Karpas-422 (cell line): ENCODE measurements at places on chromosomes 2 and 18.
A peak's percentile ranks its signal among the peaks of the same experiment; 100 is the strongest.

DNA sequence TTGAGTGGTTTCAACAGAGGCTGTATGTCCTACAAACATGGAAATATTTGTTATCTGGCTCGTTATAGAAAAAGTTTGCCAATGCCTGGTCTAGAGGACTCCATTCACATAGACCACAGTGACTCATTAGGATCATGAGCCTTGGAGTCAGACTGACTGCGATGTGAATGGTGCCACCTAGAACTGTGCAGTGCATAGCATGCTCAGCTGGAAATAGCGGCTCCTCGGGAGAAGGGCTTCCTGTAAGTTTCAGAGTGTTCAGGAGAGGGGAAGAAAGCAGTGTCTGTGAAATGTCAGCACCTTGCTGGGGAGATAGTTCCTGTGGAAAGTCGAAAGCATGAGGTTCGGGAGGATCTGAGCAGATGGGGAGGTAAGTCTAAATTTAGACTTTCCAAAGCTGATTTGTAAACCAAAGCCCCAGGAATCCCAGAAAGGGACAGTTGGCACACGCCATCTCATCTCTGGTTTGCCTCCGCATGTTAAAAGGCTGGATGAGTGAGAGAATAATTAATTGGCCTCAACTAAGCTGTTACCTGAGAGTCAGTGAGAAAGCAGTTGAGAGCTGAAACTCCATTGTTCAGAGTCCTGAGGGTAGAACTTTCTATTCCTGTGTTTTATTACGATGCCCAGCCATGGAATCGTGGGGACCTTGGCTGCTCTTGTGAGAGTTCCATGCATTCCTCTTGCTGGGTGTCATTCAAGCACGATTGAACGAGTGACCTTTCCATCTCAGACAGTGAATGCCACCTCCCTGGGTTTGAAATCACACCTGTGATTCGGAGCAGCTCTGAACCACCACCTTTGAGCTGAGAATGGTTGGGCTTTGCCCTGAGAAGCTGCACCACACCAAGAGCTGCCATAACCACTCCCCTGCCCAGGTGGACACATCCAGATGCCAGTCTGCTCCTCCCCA, 99.5 kb downstream of the MAPK4 start:
- no peak for DNase-seq

- no peak for DNase-seq
These were observed 25.9 kb upstream of the RFX8 start for GRCh38 chr2:101500860-101501259.

GRCh38 chr2:121092095-121092494, 192.9 kb downstream of the TFCP2L1 start:
- no peak for DNase-seq

DNA sequence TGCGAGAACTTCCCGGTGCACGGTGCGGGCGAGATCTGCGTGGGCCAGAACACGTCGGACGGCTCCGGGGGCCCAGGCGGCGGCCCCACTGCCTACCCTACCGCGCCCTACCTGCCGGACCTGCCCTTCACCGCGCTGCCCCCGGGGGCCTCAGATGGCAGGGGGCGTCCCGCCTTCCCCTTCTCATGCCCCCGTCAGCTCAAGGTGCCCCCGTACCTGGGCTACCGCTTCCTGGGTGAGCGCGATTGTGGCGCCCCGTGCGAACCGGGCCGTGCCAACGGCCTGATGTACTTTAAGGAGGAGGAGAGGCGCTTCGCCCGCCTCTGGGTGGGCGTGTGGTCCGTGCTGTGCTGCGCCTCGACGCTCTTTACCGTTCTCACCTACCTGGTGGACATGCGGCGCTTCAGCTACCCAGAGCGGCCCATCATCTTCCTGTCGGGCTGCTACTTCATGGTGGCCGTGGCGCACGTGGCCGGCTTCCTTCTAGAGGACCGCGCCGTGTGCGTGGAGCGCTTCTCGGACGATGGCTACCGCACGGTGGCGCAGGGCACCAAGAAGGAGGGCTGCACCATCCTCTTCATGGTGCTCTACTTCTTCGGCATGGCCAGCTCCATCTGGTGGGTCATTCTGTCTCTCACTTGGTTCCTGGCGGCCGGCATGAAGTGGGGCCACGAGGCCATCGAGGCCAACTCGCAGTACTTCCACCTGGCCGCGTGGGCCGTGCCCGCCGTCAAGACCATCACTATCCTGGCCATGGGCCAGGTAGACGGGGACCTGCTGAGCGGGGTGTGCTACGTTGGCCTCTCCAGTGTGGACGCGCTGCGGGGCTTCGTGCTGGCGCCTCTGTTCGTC, 1.7 kb downstream of the FZD7 start:
- DNase-seq: no peak

DNA sequence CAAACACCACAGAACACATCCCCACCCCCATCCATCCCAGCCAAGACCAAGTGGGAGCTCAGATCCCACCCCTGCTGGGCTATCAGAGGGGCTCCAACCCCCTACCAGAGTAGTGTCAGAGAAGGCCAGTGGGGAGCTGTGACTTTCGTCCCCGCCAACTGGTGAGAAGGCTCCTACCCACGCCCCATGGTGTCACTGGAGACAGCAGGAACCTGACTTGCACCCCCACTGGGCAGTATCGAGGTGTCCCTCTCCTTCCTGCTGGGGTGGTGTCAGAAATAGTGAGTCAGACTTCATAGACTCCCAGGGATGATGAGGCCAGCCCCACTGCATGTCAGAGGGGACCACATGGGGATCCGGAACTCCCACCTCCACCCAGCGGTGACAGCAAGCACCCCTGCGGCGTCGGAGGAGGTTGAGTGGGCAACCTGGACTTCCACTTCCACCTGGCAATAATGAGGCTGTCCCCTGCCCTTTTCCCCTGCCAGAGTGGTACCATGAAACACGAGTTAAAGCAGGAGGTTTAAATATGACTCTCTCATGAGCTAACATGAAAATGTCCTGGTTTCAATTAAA, 106.7 kb downstream of the CTIF start:
- DNase-seq: peak; percentile 9

DNA sequence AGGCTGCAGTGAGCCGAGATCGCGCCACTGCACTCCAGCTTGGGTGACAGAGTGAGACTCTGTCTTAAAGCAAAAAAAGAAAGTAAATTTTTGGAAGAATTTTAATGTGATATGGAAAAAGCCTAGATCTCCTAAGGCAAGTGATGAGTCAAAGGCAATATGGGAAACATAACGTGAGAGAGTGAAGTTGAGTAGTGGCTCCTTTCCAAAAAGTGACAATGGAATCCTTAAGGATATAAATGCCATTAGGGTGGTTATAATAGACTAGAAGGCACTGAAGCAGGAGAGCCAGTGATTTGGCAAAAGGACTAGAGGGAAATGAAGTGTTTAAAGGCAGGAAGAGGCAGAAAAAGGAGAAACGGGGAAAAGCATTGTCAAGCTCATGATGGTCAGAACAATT, 25.6 kb downstream of the ARHGAP28 start:
- no peak for DNase-seq

DNA sequence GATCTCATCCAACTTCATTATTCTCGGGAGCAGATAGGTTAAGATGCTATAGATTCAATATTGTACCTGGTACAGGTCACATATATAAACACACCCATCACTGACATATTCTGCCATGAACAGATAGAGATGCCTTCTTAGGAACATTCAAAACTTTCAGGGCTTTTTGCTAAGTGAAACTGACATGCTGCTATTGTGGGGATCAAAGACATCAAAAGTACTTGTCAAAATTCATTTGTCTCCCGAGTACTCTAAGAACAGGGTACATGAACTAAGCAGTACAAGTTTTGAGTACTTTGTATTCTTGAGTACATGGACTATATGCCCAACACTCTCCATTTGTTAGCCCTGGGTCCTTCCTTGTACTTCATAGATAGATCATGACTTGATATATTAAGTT, 173.5 kb downstream of the FSHR start:
- no peak for DNase-seq

GRCh38 chr18:9507565-9508088, 32.3 kb downstream of the RALBP1 start:
- no peak for DNase-seq

DNA sequence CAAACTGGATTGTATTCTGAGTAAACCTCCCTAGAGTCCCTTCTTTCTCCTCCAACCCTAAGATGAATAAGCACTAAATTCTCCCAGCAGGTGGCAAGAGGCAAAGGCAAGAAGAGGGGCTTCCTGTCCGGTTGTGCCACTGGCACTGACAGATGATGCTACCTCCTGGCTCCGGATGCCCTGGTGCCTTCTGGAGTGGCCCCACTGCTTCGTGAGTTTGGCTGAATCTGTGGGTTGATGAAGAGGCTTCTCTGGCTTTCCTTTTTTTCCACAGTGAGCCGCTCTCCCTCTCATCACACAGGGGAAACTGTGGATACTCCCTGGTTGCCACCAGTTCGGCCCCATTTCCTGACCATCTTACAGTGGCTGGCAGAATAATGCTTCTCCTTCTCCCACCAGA, 404.7 kb downstream of the GALR1 start:
- no peak for DNase-seq

DNA sequence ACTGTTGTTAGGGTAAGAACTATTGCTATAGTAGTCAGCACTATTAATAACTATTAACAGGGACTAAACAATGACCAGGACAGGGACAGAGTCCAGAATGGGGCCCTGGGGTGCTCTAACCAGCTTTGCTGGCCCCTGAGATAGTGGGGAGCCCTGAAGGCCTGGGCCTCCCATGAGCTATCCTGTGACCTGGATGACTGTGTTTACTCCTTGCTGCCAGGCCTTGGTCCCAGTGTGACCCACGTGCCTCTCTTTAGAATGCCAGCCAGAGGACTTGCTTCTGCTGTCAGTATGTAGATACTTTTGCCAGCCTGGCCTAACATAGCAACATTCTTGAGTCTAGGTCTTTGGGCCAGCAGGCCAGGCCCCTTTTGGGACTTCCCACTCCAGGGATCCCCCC, 11.4 kb downstream of the CDK5R2 start:
- no peak for DNase-seq

- DNase-seq: no peak
These were observed 127.5 kb upstream of the TMEM200C start for GRCh38 chr18:6022845-6023244.
